ENCODE measurements at places on chromosomes 6 and 20.
A peak's percentile ranks its signal among the peaks of the same experiment; 100 is the strongest.

GRCh38 chr6:33469661-33470060 lies 15.3 kb downstream of the ZBTB9 start:
- no peak for DNase-seq

GRCh38 chr20:25055711-25056495 lies 2.0 kb downstream of the ACSS1 start:
- DNase-seq: no peak

- no peak for DNase-seq
Measured at GRCh38 chr6:22124756-22125155, 172.1 kb downstream of the PRL start.

DNA sequence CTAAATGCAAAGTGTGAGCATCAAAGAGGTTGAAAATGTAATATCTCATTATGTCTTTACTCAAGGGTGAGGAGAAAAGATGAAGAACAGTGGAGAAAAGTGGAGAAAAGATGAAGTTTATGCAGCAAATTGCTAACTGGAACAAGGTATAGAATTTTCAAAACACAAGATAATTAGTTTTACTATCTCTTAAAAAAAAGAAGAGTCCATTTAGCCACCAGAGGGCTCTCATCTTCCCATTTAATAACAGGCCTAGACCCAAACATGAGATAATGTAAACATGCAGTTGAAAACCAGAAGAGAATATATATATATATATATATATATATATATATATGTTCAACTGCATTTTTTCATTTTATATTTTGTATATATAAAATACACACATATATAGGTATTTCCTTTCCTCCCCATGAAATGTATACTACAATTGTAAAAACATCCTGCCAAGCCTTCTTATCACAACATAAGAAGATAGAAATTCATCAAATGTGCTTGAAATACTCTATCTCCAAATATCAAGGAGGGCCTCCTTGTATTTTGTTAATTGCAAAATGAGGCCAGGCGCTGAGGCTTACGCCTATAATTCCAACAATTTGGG lies 78.4 kb downstream of the ADTRP start:
- DNase-seq: peak; percentile 80

- DNase-seq: no peak
Measured at GRCh38 chr20:63414720-63415430, 53.7 kb upstream of the CHRNA4 start.

GRCh38 chr6:47014401-47014800 lies 27.7 kb downstream of the ADGRF1 start:
- DNase-seq: no peak

DNA sequence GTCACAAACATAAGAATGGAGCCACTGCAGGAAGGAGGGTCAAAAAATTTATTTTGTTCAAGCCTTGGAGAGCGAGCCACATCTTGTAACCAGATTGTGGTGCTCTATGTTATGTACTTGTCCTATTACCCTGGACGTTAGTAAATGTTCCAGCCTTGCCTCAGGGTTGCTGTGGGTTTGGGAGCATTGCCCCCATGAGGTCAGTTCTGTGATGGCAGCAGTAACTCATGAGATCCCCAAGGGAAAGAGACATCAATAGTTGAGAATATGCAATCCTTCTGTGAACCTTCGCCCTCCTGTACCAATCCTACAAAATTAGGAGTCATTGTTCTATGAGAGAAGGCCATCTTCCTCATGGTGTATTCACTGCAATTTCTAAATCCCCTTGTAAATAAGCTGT lies 16.4 kb upstream of the CFAP206 start:
- peak; percentile 8 for DNase-seq

DNA sequence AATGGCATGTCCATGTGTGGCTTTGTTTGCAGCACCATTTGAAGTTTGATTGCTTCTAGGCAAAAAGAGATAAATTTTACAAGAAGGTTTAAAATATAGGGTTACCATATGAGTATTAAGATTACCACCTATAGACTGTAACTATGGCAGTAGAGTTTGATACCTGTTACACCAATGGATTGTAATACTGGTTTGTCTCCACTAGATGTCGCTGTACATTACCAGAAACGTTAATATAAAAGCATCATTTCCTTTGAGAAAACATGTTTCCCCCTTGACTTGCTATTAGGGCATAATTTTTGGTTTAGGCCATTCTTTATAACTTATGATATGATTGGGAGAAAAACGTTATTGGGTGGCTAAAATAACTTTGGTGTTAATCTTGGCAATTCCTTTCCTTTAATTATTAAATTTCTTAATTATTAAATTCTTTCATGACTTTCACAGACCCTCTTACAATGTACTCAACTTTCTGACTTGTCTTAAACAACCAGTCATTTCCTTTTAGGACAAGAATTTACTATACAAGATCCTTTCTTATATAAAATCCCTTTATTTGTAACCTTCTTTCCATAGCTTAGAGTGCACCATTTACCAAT lies 42.8 kb downstream of the HLA-DPB1 start:
- peak; percentile 51 for DNase-seq

DNA sequence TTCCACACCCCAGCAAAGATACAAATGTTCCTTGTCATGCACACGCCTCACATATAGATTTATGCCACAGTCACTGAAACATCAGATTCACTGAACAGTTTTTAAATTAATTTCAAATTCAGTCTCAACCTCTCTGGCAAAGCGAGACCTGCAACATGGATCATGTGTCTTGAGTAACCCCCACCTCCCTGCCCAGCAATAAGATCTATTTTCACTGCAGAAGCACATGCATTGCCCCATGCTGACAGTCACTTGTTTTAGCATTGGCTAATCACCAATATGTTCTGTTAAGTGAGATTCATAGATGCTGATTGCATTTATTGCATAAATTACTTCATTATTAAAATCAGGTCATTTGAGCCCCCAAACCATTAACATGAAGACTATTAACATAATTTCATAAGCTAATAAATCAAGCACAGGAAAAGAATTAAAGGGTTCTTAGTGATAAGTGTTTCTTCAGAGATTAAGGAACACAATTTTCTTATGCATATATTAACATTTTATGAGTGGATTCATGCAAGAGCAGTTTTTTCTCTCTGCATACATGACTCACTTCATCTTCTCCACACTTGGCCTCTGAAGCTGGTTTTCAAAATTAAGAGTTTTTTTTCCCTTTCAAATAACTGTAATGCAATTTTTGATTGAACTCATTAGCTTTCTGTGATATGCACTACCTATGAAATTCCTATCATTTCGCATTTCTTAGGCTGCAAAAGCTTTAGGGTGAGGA lies 173.2 kb upstream of the SOX4 start:
- no peak for DNase-seq

- peak; percentile 27 for DNase-seq
Measured at GRCh38 chr6:12602951-12603672, 113.5 kb upstream of the PHACTR1 start.

DNA sequence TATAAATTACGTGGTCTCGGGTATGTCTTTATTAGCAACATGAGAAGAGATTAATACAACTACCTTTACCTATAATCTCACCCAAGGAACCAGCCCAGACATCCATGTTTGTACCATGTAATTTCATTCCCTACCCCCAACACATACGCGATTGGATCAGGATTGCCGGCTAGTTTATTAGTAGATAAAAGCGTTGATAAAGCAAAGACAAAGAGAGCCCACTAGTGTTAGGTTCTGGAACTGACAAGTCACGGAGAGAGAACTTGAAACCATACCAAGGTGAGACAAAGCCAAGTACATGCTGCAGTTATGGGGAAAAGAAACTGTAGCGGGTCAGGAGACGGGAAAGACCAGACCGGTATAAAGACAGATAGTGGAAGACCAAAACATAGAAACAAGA lies 37.4 kb upstream of the FAM135A start:
- DNase-seq: no peak

GRCh38 chr6:23370051-23370450 lies 756.0 kb upstream of the NRSN1 start:
- no peak for DNase-seq

DNA sequence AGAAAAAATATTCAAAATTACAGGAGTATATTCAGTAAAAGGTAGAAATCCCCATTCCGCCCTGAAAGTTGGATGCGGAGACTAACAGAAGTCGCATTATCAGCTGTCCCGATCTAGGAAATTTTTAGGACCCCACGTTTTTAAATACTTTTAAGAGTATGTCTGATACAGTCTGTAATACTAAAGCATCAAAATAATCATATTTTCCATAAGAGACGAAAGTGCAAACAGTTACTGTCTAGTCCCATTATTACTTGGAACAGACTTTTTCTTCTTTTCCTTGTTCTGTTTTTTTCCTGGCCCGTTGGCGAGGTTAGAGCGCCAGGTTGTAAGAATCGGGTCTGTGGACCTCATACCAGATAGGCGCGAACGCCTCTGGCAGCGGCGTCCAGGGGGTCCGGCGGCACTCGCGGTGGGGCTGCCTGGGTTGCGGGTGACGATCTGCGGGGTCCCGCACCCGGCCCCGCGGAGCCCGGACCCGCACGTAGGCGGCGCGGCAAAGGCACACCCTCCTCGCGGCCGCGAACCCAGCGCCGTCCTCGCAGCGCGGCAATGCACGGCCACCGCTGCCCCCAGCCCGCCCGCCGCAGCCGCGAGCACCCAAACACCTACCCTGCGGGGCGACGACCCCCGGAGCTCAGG lies 460 bp downstream of the PLAGL1 start:
- DNase-seq: no peak

DNA sequence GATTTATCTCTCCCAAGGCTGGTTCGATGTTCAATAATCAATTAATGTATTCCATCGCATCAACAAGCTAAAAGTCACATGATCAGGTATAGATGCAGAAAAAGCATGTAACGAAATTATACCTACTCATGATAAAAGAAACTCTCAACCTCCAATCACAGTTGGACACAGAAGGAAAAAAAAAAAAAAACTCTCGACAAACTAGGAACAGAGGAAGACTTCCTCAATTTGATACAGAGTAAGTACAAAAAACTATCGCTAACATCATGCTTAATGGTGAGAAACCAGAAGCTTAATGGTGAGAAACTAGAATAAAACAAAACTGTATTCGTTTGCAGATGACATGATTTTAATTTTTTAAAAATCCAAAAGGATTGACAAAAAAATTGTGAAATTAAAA lies 62.0 kb upstream of the SMIM29 start:
- DNase-seq: no peak

DNA sequence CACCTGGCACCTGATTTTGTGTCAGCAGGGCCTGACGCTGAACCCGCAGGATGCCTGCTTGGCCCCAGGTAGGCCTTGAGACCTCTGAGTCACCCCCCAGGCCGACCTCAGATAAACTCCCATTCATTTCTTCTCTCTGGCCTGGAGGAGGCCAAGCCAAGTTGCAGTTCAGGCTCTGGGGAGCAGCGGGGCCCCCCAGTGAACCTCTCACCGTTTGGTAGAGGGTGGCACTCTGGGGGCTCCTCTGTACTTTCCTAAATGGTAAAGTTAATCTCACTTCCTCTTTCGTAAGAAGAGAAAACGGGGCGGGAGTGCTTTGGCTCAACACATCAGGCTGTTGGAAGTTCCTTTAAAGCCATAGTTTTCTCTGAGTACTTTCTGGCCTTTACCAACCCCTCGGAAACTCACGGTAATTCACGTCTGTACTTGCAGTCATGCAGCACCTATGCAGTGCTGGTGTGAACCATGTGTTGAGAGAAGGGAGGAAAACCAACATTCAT lies 2.8 kb downstream of the SIRPA start:
- no peak for DNase-seq

DNA sequence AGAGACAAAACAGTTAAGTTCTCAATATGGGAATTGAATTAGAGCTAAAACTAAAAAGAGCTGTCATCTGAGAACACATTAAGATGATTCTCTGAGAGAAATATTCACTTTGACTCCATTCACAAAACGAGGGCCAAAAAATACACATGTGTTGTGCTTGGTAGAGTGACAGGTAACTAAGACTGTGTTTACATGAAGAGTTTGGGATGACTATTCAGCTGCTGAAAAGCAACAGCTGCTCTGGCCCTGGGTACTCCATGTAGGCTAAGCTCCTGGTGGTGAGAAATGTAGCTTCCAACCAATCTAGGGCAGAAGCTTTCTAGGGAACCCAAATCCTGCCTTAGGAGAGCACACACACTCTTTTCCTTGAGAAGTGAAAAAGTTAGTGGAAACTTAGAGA lies 184.5 kb downstream of the COL21A1 start:
- no peak for DNase-seq

- no peak for DNase-seq
Measured at GRCh38 chr20:49279677-49280462, 2.0 kb upstream of the ZNFX1 start.

DNA sequence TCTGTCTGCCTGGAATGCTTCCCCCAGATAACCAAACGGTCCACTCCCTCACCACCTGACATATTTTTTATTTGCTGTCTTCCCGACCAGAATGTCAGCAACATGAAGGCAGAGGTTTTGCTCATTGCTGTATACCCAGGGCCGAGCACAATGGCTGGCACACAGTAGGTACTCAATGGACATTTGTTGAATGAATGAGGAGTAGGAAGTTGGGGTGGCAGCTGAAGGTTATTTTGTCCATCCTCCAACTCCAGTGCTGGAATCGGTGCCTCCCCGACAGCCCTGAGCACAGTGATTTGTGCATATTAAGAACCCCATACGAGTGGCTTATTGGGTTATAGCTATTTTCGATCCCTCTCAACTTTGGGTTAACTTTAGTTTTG lies 10.3 kb downstream of the DUSP15 start:
- DNase-seq: no peak

DNA sequence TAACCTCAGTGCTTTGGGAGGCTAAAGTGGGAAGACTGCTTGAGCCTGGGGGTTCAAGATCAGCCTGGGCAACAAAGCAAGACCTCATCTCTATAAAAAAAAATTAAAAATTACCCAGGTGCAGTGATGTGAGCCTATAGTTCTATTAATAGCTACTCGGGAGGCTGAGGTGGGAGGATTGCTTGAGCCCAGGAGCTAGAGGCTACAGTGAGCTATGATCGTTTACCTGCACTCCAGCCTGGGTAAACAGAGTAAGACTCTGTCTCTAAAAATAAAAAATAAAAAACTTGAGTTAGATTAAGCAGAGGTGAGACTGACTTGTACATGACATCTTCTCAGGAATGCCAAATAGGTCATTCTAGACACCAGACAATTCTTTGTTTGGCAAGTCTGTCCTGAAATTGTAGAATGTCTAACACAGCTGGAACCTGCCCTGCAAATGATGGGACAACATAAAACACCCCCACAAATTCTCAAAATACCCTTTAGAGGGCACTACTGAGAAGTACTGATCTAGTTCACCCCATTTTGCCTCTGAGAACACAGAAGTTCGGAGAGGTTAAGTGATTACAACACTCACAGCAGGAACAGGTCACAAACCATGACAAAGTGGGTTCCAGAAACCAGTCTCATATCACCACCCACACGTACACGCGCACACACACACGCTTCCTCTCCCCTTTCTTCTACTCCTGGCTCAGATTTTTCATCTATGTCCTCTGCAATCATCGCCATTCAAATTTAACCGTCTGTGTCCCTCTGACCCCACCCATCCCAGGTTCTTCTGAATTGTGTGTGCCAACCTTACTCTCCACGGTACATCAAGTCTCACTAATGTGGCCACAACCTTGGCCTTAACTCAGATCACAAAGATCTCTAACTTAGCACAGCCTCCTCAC lies 38.3 kb downstream of the ARHGAP18 start:
- DNase-seq: no peak
